ENCODE measurements at places on chromosomes 7 and 10. TPM values are rescaled to one million over a fixed set of nuclear protein-coding genes. Genes with fewer than 3 reads are reported as not detected.

The FAM20C gene
- total RNA-seq = 17.8 TPM

The IL2RA gene
- not detected for total RNA-seq

The RAPGEF5 gene
- total RNA-seq = 6.1 TPM

The PSMG3 gene
- 31.0 TPM for total RNA-seq

The C1QL3 gene
- not detected for total RNA-seq

The ABCB4 gene
- total RNA-seq = 2.3 TPM

The CWF19L1 gene
- 24.1 TPM for total RNA-seq

GRCh38 chr10:7085913-7086589 lies 324.8 kb downstream of the SFMBT2 start:
- peaks cover 38% of the 10 kb centered on the region for H3K27me3 ChIP-seq
- no peak overlapping the region for H3K27ac ChIP-seq
- H3K36me3 ChIP-seq = no peaks in the 10 kb centered on the region
- H3K4me3 ChIP-seq = no peak overlapping the region

- no peaks in the 10 kb centered on the region for H3K27me3 ChIP-seq
- DNase-seq = no peak
- no peak overlapping the region for H3K4me3 ChIP-seq
- peaks cover 69% of the 10 kb centered on the region for H3K4me1 ChIP-seq
- peak overlapping the region; percentile 81 for H3K27ac ChIP-seq
Observed at GRCh38 chr7:52959336-52959735, 76.1 kb upstream of the POM121L12 start.

GRCh38 chr7:96045919-96046318 lies 273.6 kb downstream of the DYNC1I1 start:
- H3K27me3 ChIP-seq = no peaks in the 10 kb centered on the region
- no peaks in the 10 kb centered on the region for H3K4me1 ChIP-seq
- no peak overlapping the region for H3K4me3 ChIP-seq
- no peak overlapping the region for H3K27ac ChIP-seq

- no peak for DNase-seq
- H3K27ac ChIP-seq = no peak overlapping the region
Observed at GRCh38 chr10:117071286-117072050, 66.5 kb upstream of the SHTN1 start.

DNA sequence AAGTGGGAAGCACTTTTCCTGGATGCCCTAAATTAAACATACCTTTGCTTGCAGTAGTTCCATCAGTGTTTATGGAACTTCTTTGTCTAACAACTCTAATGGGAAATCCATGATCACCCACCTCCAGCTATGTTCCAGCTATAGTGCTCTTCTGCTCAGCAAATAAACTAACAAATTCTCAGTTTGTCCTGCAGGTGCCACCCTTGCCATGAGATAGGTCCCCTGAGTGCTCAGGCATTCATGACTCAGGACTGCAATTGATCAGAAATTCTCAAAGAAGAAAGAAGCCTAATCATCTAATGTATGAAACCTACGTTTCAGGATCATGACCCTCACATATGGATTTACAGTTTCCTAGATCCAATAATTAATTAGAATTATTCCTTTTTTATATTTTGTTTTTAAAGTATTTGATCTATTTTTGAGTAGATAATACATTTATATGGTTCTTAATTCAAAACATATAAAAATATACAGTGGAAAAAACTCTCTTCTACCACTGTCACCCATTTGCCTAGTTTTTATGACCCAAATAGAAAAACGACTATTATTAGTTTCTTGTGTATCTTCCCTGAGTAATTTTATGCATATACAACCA lies 48.7 kb upstream of the DYNC1I1 start:
- H3K27ac ChIP-seq = no peak overlapping the region
- DNase-seq = no peak

GRCh38 chr10:61170594-61170993 lies 226.6 kb upstream of the RHOBTB1 start:
- no peak overlapping the region for H3K4me3 ChIP-seq
- H3K4me1 ChIP-seq = peaks cover 16% of the 10 kb centered on the region
- peaks cover 12% of the 10 kb centered on the region for H3K36me3 ChIP-seq
- no peaks in the 10 kb centered on the region for H3K27me3 ChIP-seq
- DNase-seq = no peak

DNA sequence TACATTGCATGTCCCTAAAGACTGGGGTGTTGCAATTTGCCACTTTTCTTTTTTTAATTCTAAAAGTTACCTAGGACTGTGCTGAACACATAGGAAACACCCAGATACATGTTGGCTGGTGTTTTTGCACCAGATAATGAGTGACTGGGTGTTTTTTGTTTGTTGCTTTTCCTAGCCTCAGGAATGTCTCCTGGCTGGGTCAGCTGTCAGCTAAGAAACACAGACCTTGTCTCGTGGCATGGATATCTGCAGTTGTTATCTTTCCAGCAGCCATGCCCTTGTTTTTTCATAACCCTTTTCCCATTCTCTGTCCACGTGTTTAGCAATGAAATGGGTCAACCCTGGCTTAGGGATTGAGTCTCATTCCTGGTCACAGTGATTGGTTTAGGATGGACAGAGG lies 433.9 kb upstream of the ZMIZ1 start:
- no peak overlapping the region for H3K4me3 ChIP-seq
- peaks cover 25% of the 10 kb centered on the region for H3K4me1 ChIP-seq
- peak overlapping the region; percentile 57 for H3K27ac ChIP-seq

GRCh38 chr7:108413782-108414492 lies 42.3 kb downstream of the NRCAM start:
- no peaks in the 10 kb centered on the region for H3K36me3 ChIP-seq
- H3K4me3 ChIP-seq = no peak overlapping the region
- no peak overlapping the region for H3K27ac ChIP-seq
- no peaks in the 10 kb centered on the region for H3K27me3 ChIP-seq
- DNase-seq = no peak
- peaks cover 5% of the 10 kb centered on the region for H3K4me1 ChIP-seq

- peaks cover 8% of the 10 kb centered on the region for H3K36me3 ChIP-seq
- peaks cover 5% of the 10 kb centered on the region for H3K4me1 ChIP-seq
- no peaks in the 10 kb centered on the region for H3K27me3 ChIP-seq
- no peak overlapping the region for H3K27ac ChIP-seq
- H3K4me3 ChIP-seq = no peak overlapping the region
Observed at GRCh38 chr10:51986516-51986915, 287.1 kb upstream of the CSTF2T start.

DNA sequence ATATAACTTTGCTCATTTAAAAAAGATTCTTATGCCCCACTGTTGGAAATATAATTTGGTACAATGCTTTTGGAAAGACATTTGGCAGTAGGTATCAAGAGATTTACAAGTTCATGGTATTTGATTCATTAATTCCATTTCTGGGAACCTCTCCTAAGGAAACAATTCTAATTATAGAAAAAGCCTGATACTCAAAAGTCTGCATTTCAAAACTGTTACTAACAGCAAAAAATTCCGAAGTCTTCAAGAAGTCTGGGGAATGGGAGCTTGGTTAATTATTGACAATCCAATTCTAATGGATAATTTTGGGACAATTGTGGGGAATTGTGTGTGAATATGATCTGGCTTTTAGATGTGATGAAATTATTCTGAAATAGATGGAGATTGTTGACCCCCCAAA lies 59.6 kb downstream of the HDAC9 start:
- no peaks in the 10 kb centered on the region for H3K27me3 ChIP-seq
- DNase-seq = no peak
- no peak overlapping the region for H3K27ac ChIP-seq
- H3K4me3 ChIP-seq = no peak overlapping the region

DNA sequence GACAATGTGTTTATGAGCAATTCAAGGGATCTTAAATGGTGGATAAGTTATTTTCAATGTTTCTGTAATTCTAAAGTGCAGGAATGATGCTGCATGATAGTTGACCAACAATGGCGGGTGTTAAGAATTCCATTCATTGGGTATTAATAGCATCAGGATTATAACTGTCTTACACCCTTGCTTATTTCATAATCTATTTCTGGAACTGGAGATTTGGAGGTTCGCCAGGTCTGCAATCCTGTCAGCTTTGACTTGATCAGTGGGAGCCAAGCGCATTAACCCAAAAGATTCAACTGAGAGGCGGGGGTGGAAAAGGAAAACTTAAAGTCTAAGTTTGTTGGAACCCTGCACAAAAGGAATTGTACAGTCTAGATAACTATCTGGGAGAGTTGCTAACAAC lies 114.9 kb upstream of the ZEB1 start:
- H3K27me3 ChIP-seq = no peaks in the 10 kb centered on the region
- no peak for DNase-seq
- no peaks in the 10 kb centered on the region for H3K36me3 ChIP-seq
- no peak overlapping the region for H3K27ac ChIP-seq
- no peaks in the 10 kb centered on the region for H3K4me1 ChIP-seq
- H3K4me3 ChIP-seq = no peak overlapping the region

DNA sequence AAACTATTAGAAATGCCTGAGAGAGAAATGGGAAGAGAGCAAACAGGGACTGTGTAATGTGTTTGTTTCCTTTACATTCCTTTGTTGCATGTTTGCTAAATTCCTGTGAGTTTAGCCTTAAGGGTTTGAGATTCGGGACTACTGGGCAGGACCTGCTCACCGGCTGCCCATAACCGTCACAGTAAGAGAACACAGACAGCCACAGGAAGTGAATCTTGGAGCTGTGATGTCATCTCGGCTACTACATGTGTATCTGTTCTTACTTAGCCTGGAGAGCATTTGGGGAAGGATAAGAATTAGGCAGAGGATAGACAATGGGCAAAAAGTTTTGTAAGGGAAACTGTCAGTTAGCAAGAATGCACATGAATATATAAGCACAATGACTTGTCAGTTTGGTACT lies 485.1 kb upstream of the KLF6 start:
- peaks cover 15% of the 10 kb centered on the region for H3K4me1 ChIP-seq
- no peaks in the 10 kb centered on the region for H3K27me3 ChIP-seq
- H3K27ac ChIP-seq = peak overlapping the region; percentile 1
- H3K4me3 ChIP-seq = no peak overlapping the region
- DNase-seq = no peak

GRCh38 chr10:29600821-29601220 lies 34.0 kb downstream of the SVIL start:
- no peak for DNase-seq
- H3K4me3 ChIP-seq = no peak overlapping the region
- H3K4me1 ChIP-seq = peaks cover 42% of the 10 kb centered on the region
- peak overlapping the region; percentile 20 for H3K27ac ChIP-seq
- no peaks in the 10 kb centered on the region for H3K27me3 ChIP-seq
- peaks cover 1% of the 10 kb centered on the region for H3K36me3 ChIP-seq

DNA sequence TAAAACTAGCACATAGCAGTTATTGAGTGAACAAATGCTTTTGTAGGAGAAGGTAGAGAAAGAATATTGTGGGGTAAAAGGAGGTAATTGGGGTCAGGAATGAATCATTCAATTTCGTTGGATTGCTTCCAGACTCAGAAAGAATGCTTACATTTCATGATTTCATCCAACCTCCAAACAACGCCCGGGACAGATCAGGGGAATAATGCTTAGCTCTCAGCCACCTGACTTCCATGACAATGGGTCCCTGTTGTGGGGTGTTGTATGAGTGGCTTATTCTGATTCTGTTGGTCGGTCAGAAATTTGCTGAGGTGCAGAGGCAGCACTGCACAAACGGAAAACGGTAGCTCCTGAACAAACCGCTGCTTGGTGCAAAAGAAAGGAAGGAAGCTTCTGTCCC lies 24.0 kb upstream of the INPP5F start:
- H3K4me3 ChIP-seq = no peak overlapping the region
- H3K27me3 ChIP-seq = no peaks in the 10 kb centered on the region
- DNase-seq = no peak
- H3K27ac ChIP-seq = no peak overlapping the region
- peaks cover 7% of the 10 kb centered on the region for H3K4me1 ChIP-seq
- no peaks in the 10 kb centered on the region for H3K36me3 ChIP-seq

GRCh38 chr10:30705101-30705624 lies 75.6 kb upstream of the LYZL2 start:
- no peaks in the 10 kb centered on the region for H3K36me3 ChIP-seq
- peaks cover 14% of the 10 kb centered on the region for H3K4me1 ChIP-seq
- no peak for DNase-seq

GRCh38 chr7:81299711-81300110 lies 380.9 kb upstream of the SEMA3C start:
- no peak overlapping the region for H3K4me3 ChIP-seq
- peak overlapping the region; percentile 74 for H3K27ac ChIP-seq
- DNase-seq = no peak

GRCh38 chr7:73770002-73770859 lies at the start of gene CLDN3:
TSS of gene CLDN3 (minus strand) at chr7:73770270. CDS start at chr7:73770049, 221 bp downstream.
- peaks cover 36% of the 10 kb centered on the region for H3K27me3 ChIP-seq
- peak; percentile 67 for DNase-seq

GRCh38 chr10:102649797-102650654 lies 5.7 kb downstream of the TRIM8 start:
- peak overlapping the region; percentile 17 for H3K4me3 ChIP-seq
- H3K36me3 ChIP-seq = peaks cover 6% of the 10 kb centered on the region
- peaks cover 52% of the 10 kb centered on the region for H3K4me1 ChIP-seq
- H3K27ac ChIP-seq = peak overlapping the region; percentile 43
- DNase-seq = no peak

GRCh38 chr7:22718200-22718711 lies 8.7 kb upstream of the IL6 start:
- H3K4me1 ChIP-seq = peaks cover 16% of the 10 kb centered on the region
- no peaks in the 10 kb centered on the region for H3K27me3 ChIP-seq
- no peak for DNase-seq
- H3K4me3 ChIP-seq = no peak overlapping the region

DNA sequence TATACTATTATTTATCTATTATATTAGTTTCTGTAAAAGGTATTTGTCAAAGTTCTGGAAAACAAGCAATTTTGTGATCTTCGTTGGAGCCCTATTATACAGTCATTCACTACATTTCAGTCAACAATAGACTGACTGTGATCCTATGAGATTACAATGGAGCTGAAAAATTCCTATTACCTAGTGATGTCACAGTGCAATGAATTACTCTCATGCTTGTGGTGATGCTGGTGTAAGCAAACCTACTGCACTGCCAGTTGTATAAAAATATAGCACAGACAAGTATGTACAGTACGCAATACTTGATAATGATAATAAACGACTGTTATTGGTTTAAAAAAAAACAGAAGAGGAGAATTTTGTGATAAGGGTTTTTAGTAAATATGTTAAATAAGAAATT lies 21.4 kb downstream of the OR6V1 start:
- no peaks in the 10 kb centered on the region for H3K27me3 ChIP-seq
- H3K4me1 ChIP-seq = peaks cover 6% of the 10 kb centered on the region
- H3K4me3 ChIP-seq = no peak overlapping the region
- H3K36me3 ChIP-seq = no peaks in the 10 kb centered on the region
- no peak for DNase-seq
- no peak overlapping the region for H3K27ac ChIP-seq

All from mesothelial cell of epicardium (in vitro differentiated cells).